Activated CD4-positive, alpha-beta T cell treated with anti-CD3 and anti-CD28 coated beads, Interleukin-2, amount 50 U/mL, for 48 hours (primary cell): ENCODE measurements at places on chromosomes 5 and 9.

GRCh38 chr9:76949865-76950264 is 44.0 kb upstream of the PRUNE2 start:
- no peak for DNase-seq

DNA sequence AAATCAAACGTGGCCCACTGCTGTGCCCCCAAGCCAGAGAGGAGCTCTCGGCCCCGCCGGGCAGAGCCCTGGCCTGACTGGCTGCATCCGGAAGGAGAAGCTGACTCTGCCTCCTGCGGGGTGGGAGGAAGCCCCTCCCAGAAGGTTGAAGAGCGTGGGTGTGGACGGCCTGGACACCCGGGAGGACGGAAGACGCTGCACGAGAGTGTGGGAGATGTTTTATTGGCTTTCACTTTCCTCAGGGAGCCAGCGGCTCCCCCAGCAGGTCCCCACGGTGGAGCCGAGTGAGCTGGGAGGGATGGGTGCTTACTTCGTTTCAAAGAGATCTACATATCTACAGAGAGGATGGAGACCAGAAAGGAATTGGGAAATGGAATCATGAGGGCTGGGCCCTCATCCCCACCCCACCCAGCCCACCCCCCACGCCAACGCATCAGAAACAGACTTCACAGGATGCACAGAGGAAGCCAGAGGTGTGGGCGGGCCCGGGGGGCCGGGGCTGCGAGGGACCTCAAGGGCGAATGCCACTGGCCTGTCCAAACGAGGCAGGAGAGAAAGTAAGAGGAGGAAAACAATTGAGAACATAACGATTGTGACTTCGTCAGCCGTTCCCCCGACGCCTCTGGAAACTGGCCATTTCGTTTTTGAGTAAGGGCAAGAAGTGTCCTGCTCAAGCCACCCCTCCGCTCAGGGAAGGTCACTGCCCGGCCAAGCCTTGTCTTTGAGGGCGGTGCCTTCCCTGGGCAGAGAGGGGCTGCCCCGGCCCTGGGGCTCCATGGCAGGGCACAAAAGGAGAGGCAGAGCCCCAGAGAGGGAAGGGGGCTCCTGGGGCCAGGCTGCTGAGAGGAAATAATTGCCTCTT is 32.1 kb downstream of the FAM163B start:
- no peak for DNase-seq

- no peak for DNase-seq
These were observed 175.2 kb downstream of the FBXL17 start for GRCh38 chr5:108206707-108207106.

DNA sequence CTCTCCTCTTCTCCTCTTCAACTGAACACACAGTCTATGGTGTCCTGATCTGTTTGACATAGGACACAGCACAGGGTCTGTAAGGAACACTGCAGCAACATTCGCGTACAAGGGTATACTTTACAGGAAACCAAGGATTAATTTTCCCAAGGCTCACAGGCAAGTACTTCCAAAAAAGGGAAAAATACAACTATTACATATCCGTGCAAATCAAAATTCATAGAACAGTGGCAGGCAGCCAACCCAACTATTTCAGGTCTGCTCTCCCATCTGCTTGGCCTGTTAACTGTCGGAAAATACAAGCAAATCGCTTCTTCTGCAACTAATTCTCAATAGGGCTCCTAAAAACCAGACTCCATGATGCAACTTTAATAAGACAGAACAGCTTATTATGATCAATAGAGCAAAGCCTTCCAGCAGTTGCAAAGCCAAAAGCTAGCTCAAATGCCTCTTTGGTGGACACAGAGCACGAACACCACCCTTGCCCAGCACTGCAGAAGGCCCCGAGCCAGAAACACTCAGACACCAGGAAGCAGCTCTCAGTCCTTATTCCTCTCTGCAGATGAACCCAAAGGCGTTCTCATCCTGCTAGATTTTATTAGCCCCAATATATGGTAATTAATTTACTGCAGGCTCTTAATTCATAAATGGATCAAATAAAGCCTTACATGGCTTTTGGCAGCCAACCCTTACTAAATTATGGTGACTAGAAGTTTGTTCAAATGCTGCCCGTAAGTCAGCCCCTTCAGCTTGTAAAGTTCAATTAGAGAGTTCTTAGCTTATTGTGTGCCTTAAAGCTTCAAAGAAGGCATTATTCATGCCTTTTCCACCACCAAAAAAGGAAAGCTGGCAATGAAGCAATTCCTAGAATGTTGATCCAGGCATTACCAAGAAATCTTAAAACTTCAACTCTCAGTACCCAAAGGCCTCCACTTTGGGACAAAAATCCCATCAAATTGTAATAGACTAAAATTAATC is 68.8 kb downstream of the ZNF608 start:
- DNase-seq = no peak

DNA sequence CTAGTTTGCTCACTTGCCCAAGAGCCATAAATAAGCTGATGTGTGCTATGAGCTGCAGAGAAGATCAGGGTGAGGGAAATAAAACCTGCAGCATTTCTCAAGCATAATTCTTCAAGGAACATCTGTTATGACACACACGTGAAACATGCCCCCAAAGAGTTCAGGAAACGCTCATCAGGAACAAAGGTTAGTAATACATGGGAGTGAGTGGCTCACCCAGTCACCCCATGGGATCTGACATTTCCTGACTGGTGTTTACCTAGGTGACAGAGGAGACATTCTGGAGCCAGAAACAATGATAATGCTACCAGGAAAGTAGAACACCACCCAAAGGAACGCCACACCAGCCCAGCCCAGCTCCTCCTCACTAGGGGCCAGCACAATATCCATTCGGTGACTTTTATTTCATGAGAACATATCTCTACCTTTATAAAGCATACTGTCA is 66.0 kb downstream of the FRMD3 start:
- DNase-seq = no peak

DNA sequence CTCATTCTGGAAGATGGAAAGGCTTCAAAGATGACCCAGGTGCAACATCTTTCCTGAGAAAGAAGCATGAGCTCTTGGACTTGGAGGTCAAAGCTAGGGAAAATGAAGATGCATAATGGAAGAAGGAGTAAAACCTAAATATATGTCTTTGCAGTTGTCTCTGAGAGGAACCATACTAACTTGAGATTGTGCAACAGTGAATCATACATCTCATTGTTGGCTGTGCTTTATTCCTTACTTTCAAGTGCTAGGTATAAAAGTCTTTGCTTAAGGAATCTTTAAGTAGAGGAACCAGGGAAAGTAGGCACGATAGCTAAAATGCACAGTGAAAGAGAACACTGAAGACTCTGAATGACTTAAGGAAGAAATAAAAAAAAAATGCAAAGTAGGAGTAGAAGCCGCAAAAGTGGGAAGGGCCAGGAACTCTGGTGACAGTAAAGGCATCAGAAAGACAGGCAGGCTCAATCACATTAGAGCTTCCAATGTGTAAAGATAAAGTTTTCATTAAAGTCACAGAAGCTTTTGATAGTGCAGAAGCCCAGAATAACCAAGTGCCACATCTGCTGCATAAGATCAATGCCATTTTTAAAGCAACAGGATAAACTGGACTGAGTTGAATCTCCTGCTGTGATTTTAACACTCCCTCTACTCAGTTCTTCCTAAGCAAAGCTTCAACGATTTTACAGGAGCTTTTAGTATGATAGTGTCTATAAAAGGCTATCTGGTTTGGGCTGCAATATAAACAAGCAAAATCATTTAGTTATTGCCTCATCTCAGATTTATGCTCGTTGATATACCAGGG is 432.3 kb upstream of the EDIL3 start:
- no peak for DNase-seq

DNA sequence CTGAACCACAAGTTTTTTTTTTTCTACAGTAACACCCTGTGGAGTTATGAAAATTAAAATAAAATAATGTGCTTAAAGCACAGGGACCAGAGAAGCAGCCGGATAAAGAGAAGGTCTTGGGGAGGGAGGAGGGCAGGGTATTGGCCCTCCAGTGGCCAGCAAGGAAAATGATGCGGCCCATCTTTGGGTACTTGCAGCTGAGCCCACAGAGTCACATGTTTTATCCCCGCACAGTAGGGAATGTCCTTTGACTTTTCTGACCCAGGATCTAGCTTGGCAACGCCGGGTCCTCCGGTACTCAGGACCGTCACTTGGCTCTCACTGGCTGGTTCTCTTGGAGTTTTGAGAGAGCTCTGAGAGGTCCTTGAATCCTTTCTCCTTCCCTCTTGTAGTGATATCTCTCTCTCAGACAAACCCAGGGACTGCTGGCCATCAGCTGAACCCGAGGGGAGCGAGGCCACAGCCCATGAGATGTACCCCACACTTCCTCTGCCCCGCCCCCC is 35.3 kb upstream of the HSPA9 start:
- DNase-seq = no peak
